ENCODE measurements at places on chromosomes 3 and 15.

GRCh38 chr15:71239592-71240364 lies 124.5 kb downstream of the THSD4 start:
- no peak for DNase-seq

GRCh38 chr15:88631464-88632028 lies 7.3 kb upstream of the ISG20 start:
- no peak for DNase-seq

DNA sequence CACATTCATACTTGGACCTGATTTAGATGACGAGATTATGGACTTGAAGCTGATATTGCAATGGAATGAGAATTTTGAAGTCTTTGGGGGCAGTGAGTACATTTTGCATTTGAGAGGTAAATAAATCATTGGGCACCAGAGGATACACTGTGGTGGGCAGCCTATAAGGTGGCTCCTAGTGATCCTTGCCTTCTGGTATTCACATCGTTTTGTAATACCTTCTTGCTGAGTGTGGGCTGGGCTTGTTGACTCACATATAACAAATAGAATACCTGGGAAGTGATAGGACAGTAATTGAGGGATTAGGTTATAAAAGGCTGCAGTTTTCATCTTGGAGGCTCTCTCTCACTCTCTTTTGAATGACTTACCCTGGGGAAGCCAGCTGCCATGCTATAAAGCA lies 605.5 kb upstream of the KCNMB2 start:
- no peak for DNase-seq

GRCh38 chr15:33119273-33119672 lies 75.2 kb downstream of the FMN1 start:
- no peak for DNase-seq

DNA sequence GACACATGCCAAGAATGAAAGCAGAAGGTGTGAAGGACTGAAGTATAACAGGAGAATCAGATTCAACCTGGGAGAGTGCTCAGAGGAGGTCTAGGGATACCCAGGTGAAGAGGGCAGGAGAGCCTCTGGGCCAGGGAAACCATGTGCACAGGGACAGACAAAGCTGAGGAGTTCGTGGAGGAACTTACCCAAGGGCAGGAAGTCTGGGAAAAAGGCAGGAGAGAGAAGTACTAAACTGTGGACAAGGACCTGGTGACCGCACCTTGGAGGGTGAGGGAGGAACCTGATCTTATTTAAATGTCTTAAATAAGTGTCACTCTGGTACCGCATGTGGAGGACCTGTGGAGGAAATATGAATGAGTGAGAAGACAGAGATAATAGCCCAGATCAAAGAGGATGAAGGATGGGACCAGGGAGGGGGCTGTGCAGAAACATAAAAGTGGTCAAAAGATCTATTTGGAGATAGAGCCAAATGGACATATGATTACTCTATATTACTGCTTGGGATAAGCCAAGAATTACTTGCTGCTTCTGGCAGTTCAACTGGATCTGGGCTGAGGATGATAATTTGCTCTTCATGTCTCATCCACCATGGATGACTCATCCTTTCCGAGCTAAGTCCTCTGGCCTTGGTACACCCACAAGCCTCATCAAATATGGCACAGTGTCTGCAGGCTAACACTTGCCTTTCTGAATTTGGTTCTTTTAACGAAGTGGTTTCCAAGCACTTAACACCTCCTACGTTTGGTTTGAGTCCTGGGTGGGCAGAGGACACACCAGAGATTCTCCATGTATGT lies 116.9 kb upstream of the NMNAT3 start:
- DNase-seq = no peak

GRCh38 chr15:66595931-66596545 lies 30.2 kb upstream of the LCTL start:
- DNase-seq = no peak

DNA sequence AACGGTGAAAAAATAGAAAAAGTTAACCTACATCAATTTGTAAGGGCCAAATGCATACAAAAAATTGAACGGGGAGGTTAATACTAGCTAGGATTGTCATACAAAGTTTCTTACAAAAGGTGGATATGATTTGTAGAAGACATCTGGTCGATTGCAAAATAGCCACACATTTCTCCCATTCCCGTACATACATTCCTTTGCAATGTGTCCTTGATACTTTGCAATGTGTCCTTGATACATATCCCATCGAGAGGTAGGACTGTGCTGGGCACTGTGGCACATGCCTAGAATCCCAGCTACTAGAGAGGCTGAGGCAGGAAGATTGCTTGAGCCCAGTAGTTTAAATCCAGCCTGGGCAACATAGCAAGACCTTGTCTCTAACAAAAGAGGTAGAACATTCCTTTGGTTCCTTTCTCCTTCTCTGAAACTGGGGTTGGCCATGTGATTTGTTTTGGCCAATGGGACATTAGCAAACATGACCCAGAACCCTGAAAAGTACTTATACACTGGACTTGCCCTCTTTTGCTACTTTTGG lies 9.5 kb downstream of the TTBK2 start:
- DNase-seq = no peak

- peak; percentile 55 for DNase-seq
Observed at GRCh38 chr3:122786066-122786465, 7.6 kb downstream of the HSPBAP1 start.

DNA sequence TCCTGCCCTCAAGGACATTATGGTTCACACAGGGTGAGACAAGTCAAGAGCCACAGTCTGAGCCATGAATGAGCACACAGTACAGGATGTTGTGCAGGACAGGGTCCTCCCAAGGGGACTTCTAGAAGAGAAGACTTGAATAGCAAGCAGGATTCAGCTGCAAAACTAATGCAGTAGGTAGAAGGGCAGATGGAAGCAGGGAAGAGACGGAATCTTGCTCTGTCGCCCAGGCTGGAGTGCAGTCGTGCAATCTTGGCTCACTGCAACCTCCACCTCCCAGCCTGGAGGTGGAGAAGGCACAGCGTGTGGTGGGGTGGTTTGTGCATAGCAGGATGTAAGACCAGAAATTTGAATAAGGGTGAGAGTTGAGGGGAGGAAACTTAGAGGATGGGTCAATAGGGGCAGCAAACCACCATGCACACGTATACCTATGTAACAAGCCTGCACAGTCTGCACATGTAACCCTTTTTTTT lies 8.0 kb downstream of the BCL2L10 start:
- no peak for DNase-seq

- DNase-seq = no peak
Observed at GRCh38 chr3:156655819-156656550, 18.4 kb upstream of the TIPARP start.

DNA sequence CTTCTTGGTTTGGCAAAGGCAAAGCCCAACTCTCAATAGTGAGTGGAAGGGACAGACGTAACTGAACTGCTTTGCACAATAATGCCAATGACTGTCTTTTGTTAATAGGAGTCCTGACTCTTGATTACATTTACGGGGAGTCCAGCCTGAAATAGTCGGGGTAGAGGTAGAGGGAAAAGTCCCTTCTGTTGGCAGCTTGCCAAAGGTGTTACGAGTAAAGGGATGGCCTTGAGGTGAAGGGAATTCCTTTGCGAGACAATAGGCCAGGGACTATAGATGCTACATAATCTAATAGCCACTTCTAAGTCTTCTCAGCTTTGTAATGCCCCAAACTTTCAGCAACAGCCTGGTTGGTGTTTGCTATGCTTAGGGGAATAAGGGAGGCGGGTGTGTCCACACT lies 2.2 kb upstream of the SENP2 start:
- no peak for DNase-seq

DNA sequence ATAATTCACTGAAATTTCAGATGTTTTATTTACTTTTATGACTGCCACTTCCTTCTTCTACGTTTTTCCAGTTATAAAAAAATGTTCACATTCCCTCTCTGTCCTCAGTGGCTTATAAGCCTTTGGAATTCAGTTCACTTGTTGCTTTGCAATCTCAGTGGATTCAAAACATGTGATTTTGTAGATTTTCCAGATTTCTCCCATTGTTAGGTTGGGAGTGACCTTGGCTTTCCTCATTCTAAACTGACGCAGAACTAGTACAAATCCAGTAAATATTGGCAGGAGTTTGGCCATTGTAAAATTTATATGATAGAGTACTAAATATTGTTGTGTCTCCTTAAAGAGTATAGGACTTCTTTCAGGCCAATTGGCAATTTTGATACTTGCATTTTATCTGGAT lies 812.3 kb upstream of the ROBO1 start:
- DNase-seq = no peak

GRCh38 chr3:171821778-171822358 lies 11.6 kb upstream of the PLD1 start:
- no peak for DNase-seq

GRCh38 chr3:189498995-189499704 lies 132.0 kb upstream of the TP63 start:
- DNase-seq = no peak

DNA sequence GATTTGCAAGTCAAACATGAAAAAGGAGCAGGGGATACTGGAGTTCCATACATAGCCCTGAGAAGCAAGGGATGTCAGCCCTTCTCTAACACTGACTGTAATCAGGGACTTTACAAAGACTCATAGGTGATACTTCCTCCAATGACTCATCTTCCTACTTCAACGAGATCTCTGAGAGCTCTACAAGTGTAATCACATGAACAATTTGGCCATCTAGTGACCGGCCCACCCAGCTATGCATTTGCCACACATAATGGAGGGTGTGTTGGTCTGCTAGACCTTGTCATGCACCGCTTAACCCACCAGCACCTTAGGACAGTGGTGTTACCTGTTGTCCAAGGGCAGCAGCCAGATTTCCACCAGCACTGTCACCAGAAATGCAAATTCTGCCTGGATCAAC lies 75.3 kb downstream of the NCEH1 start:
- no peak for DNase-seq

- DNase-seq = no peak
Observed at GRCh38 chr3:166706094-166706493, 674.0 kb downstream of the ZBBX start.

GRCh38 chr3:111669926-111670630 lies 74.9 kb upstream of the ZBED2 start:
- peak; percentile 15 for DNase-seq

- no peak for DNase-seq
Observed at GRCh38 chr3:190064659-190065058, 56.0 kb downstream of the P3H2 start.

GRCh38 chr3:124351430-124352148 lies 359.7 kb upstream of the ROPN1 start:
- DNase-seq = peak; percentile 69

DNA sequence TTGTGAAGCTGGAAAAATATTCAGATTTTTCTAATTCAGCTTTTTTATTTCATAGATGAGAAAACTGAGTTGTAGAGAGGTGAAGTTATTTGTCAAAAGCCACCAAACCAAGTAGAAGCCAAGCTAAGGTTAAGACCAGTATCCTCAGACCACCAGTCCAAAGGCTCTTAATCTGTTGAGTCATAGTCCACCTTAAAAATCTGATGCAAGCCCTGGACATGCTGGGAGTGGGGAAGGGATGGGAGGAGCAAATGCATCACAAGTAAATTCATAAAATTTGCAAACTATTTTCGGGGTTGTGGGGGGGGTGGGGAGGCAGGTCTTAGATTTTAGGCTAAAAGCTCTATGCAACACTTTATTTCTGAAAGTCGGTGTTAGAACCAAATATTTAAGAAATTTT lies 307.7 kb upstream of the SEMA6D start:
- peak; percentile 53 for DNase-seq

Measured in cardiac muscle cell (in vitro differentiated cells and primary cell).